Lower lobe of right lung (tissue), 2 donors: ENCODE measurements at places on chromosomes 16 and 17. TPM values are rescaled to one million over a fixed set of nuclear protein-coding genes. Genes with fewer than 3 reads are reported as not detected.

DNA sequence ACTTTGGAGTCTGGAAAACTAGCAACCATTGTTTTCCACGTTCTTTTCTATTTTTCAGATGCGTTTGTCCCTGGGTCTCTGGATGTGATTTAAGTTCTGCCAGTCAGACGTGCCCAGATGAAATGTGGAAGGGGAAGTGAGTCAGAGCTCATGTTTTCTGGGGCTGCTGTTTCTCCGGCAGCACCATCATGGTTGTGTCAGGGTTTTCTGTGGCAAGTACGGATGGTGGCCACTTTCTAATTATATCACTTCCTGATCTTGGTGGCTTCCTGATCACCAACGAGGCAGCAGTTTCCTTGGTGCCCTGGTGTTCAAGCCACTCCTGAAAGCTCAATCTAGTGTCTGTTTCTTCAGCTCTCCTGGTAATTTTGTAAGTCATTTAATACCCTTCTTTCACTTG lies 31.4 kb upstream of the PMFBP1 start:
- no peak overlapping the region for H3K4me3 ChIP-seq
- peaks cover 3% of the 10 kb centered on the region for H3K27me3 ChIP-seq
- peak overlapping the region; percentile 78 for H3K27ac ChIP-seq

DNA sequence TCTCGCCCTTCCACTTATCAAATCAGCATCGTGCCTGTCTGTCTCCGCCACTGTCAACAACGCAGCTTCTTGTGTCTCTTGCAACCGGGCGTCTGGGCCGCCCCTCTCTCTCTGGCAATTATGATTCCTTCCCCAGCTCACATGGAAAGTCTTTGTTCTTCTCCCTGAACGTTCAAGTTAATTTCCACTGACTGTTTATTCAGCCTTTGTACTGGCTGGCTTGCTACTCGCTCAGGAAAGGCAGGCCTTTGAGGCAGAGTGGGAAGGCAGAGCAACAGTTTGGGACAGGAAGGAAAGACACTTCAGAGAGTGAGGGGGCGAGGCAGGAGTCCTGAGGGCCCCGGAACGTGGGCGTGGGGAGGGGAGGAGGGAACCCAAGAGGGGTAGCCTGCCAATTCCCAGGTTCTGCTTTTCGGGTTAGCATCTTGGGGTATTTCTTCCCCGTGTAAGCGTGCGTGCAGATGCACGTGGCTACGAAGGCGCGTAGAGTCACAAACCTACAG lies 50.8 kb downstream of the AKAP1 start:
- no peak overlapping the region for H3K4me3 ChIP-seq
- no peaks in the 10 kb centered on the region for H3K27me3 ChIP-seq
- no peak overlapping the region for H3K27ac ChIP-seq
- no peaks in the 10 kb centered on the region for H3K4me1 ChIP-seq

DNA sequence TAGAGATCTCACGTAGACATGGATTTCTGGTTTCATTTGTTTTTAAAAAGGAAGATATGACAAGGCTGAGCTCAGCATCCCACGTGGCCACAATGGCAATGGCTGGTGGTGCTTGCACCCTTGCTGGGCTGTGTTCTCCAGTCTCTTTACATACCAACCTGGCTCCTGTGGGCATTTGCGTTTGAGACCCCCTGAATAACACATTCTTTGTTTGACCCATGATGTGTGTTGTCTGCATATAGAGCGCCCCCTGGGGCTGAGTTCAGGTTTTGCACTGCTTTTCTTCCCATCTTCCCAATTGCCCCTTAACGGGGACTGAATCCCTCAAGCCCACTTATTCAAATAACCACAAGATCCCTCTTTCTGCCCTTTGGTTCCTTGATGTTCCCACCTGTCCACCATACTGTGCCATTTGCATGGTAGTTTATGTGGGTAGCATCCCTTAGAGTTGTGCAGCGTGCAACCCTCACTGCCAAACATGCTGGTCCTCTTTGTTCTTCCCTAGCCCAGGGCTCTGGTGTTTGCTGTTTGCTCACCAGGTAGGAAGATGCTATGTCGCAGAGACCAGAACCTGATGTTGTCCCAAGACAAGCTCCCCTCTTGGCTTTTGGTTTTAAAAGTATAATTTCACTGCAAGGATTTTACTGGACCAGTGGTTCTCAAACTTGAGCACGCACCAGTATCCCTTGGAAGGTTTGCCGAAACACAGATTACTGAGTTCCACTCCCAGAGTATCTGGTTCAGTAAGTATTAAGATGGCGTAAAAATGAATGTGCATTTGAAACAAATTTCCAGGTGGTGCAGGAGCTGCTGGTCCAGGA lies 38.5 kb upstream of the NKD1 start:
- H3K4me1 ChIP-seq, result no peaks in the 10 kb centered on the region
- no peaks in the 10 kb centered on the region for H3K36me3 ChIP-seq
- no peaks in the 10 kb centered on the region for H3K27me3 ChIP-seq
- H3K27ac ChIP-seq, result no peak overlapping the region
- no peak for DNase-seq

GRCh38 chr16:77143364-77143763 lies 47.6 kb upstream of the MON1B start:
- no peak overlapping the region for H3K27ac ChIP-seq
- H3K27me3 ChIP-seq, result no peaks in the 10 kb centered on the region
- H3K4me1 ChIP-seq, result no peaks in the 10 kb centered on the region
- DNase-seq, result no peak
- no peaks in the 10 kb centered on the region for H3K36me3 ChIP-seq
- H3K4me3 ChIP-seq, result no peak overlapping the region

GRCh38 chr17:8563981-8564602 lies 66.4 kb downstream of the MYH10 start:
- no peak overlapping the region for H3K27ac ChIP-seq
- no peak overlapping the region for H3K4me3 ChIP-seq
- no peaks in the 10 kb centered on the region for H3K27me3 ChIP-seq
- no peaks in the 10 kb centered on the region for H3K4me1 ChIP-seq
- H3K36me3 ChIP-seq, result peaks cover 9% of the 10 kb centered on the region

DNA sequence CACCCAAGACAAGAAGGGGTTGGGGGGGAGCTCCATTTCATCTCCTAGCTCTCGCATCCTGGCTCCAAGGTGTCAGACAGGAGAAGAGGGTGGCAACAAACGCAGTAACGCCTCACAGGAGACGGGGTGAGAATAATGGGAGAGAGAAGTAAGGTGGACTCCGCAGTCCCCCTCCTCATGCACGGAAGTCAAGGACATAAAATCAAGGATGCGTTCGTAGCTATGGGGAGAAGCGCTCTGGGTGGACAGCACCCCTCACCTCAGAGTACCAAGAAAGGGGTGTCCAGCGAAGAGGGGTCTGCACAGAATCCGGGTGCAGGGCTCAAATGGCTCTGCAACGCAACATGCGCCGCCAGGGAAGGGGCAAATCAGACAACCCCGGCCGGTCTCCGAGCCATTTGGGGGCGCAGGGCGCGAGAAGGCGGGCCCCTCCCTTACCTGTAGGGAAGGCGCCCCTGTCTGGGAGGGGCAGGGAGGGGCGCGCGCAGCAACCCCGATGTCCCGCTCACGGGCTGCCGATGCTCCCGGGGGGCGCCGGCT lies 555 bp downstream of the HDAC5 start:
- peak; percentile 55 for DNase-seq
- H3K27ac ChIP-seq, result peak overlapping the region; percentile 94
- H3K4me3 ChIP-seq, result peak overlapping the region; percentile 99
- no peaks in the 10 kb centered on the region for H3K27me3 ChIP-seq
- peaks cover 52% of the 10 kb centered on the region for H3K4me1 ChIP-seq

- no peak overlapping the region for H3K27ac ChIP-seq
- peaks cover 5% of the 10 kb centered on the region for H3K4me1 ChIP-seq
- peak; percentile 42 for DNase-seq
- H3K27me3 ChIP-seq, result no peaks in the 10 kb centered on the region
- peaks cover 80% of the 10 kb centered on the region for H3K36me3 ChIP-seq
These were observed 59.8 kb downstream of the TIMM22 start for GRCh38 chr17:1056761-1057160.

GRCh38 chr16:72198021-72198711 lies 26.2 kb upstream of the PMFBP1 start:
- no peaks in the 10 kb centered on the region for H3K36me3 ChIP-seq
- DNase-seq, result no peak
- peaks cover 5% of the 10 kb centered on the region for H3K4me1 ChIP-seq
- no peak overlapping the region for H3K4me3 ChIP-seq
- no peak overlapping the region for H3K27ac ChIP-seq

- H3K4me1 ChIP-seq, result no peaks in the 10 kb centered on the region
- peaks cover 30% of the 10 kb centered on the region for H3K36me3 ChIP-seq
- H3K27me3 ChIP-seq, result no peaks in the 10 kb centered on the region
- no peak overlapping the region for H3K4me3 ChIP-seq
These were observed 78.3 kb downstream of the TANGO6 start for GRCh38 chr16:68921637-68922036.

DNA sequence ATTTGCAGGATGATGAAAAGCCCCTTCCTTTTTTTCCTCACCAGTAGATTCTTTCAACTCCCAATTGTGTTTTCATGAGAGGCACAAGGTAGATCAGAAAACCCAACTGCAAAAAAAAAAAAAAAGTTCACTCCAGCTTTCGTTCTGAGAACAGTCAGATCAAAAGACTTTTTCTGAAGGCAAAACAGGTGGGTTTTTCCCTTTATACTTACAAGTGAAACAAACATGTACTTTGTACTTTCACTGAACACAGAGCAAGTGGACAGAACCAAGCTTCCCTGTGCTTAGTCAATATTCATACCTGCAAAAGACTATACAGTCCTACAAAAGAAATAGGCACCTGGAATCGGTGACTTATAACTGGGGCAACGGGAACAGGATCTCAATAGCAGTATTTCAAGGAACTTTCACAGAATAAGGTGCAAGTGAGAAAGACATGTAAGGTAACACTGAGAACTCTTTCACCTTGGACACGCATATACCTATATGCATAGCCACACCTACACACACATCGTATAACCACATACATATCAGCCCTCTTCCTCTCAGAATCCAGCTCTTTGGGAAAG lies 54.1 kb downstream of the TOX3 start:
- no peak overlapping the region for H3K27ac ChIP-seq
- DNase-seq, result no peak
- no peaks in the 10 kb centered on the region for H3K27me3 ChIP-seq
- no peaks in the 10 kb centered on the region for H3K36me3 ChIP-seq

- peak within 1 kb of the TSS; percentile 83 for H3K4me3 ChIP-seq
- H3K27me3 ChIP-seq, result no peaks in the 10 kb centered on the region
- peaks cover 29% of the 10 kb centered on the region for H3K36me3 ChIP-seq
- H3K27ac ChIP-seq, result peak within 1 kb of the TSS; percentile 83
- DNase-seq, result peak; percentile 77
These were observed at the start of gene SF3B3 for GRCh38 chr16:70523743-70524398. SF3B3 (plus strand) TSS chr16:70523816; CDS start chr16:70526657, 2,841 bp downstream.

GRCh38 chr16:68335175-68335574 lies 24.4 kb downstream of the PRMT7 start:
- no peak for DNase-seq
- peaks cover 32% of the 10 kb centered on the region for H3K36me3 ChIP-seq
- no peak overlapping the region for H3K4me3 ChIP-seq
- H3K27me3 ChIP-seq, result no peaks in the 10 kb centered on the region

- no peak overlapping the region for H3K4me3 ChIP-seq
- no peak overlapping the region for H3K27ac ChIP-seq
- H3K36me3 ChIP-seq, result no peaks in the 10 kb centered on the region
These were observed 486.9 kb upstream of the WSB1 start for GRCh38 chr17:26807024-26807423.

DNA sequence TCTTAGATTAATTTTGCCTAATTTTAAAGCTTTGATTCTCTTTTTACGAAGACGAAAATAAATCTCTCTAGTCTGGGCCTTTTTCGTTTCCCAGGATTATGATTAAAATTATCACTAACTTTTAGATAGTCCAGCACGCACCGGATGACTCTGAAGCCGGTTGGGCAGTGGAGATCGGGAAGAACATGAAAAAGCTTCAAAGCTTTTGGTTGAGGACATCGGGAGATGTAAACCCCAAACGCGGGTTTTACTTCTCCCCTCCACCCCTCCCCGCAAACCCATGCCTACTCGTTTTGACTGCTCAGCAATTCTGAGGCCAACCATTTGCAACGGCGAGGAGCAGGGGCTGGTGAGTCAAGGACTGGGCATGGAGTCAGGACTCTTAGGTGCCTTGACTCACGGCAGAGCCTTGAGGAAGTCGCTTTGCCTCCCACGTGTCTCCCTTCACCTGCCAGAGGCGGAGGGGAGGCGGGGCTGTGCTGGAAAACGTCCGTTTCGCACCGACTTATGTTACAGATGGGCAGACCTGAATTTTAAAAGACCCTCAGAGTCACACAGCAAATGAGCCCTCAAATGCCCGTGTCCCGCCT lies 989 bp upstream of the DUSP14 start:
- H3K27me3 ChIP-seq, result no peaks in the 10 kb centered on the region
- H3K4me3 ChIP-seq, result peak overlapping the region; percentile 85
- no peaks in the 10 kb centered on the region for H3K36me3 ChIP-seq
- peaks cover 36% of the 10 kb centered on the region for H3K4me1 ChIP-seq

- H3K4me3 ChIP-seq, result no peak overlapping the region
- H3K27me3 ChIP-seq, result no peaks in the 10 kb centered on the region
- no peaks in the 10 kb centered on the region for H3K4me1 ChIP-seq
- H3K27ac ChIP-seq, result no peak overlapping the region
These were observed 41.5 kb downstream of the NT5M start for GRCh38 chr17:17344507-17345293.

DNA sequence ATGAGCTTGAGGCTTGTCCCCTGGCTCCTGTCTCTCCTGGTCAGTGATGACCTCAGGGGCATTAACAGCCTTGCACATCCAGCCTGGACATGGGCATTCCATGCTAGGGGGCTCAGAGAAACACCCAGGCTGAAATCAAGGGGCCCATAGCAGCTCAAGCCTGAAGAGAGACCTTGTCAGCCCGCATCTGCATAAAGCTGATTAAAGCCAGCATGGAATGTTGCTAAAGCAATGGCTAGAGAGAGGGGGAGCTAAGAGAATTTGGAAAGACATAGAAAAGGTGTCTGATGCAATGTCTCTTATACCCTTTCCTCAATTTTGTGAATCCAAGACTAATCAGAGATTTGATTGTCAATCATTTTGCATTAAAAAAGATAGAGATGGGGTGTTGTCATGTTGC lies 51.4 kb upstream of the WSCD1 start:
- H3K4me1 ChIP-seq, result no peaks in the 10 kb centered on the region
- H3K27ac ChIP-seq, result no peak overlapping the region
- H3K36me3 ChIP-seq, result no peaks in the 10 kb centered on the region
- no peak for DNase-seq

GRCh38 chr17:42252597-42253550 lies 23.3 kb downstream of the STAT5B start:
- no peaks in the 10 kb centered on the region for H3K36me3 ChIP-seq
- DNase-seq, result no peak
- peaks cover 56% of the 10 kb centered on the region for H3K4me1 ChIP-seq
- H3K4me3 ChIP-seq, result no peak overlapping the region
- no peaks in the 10 kb centered on the region for H3K27me3 ChIP-seq

Gene TAT
- not detected for total RNA-seq

Gene FN3KRP
- 28.1 TPM for total RNA-seq

Gene HAGH
- total RNA-seq, result 69.1 TPM

Gene HLF
- total RNA-seq, result 29.4 TPM

Gene ZNF750
- total RNA-seq, result 4.7 TPM

Gene ZFP3
- total RNA-seq, result 7.1 TPM

Gene CEP95
- total RNA-seq, result 34.2 TPM

Gene PRSS27
- total RNA-seq, result 1.3 TPM
